Activated naive CD4-positive, alpha-beta T cell treated with Interleukin-2 at 50 U/mL for 16 hours (primary cell): ENCODE measurements at places on chromosomes 7 and 10.

GRCh38 chr7:104986628-104987259, 27.3 kb upstream of the KMT2E start:
- DNase-seq: no peak

- no peak for DNase-seq
Observed at GRCh38 chr10:129331839-129332220, 135.2 kb upstream of the MGMT start.

GRCh38 chr7:116211913-116212596, 1.7 kb downstream of the TES start:
- no peak for DNase-seq

- DNase-seq: no peak
Observed at GRCh38 chr10:17010363-17011145, 119.1 kb downstream of the CUBN start.

GRCh38 chr10:81594991-81595390, 280.0 kb upstream of the NRG3 start:
- DNase-seq: no peak

- no peak for DNase-seq
Observed at GRCh38 chr7:75567948-75568595, 76.0 kb downstream of the SPDYE5 start.

GRCh38 chr7:50273870-50274269, 30.6 kb upstream of the IKZF1 start:
- DNase-seq: no peak

DNA sequence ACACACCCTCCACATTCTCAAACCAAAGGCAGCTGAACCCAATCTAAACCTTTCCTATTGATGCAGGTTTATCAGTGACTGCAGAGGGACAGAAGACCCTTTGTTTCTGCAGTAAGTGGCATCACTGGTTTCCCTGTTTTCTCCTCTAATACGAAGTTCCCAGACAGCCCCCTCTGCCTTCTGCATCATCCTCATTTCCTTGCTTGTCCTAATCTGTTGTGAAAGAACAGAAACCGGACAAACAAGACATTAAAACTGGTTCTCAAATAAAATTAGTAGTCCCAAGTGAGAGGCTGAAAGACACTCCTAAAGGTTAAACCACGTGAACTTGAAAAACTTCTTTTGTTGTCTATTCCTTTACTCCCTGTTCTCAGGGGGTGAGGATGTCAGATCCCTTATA, 10.1 kb upstream of the ADRB1 start:
- no peak for DNase-seq

DNA sequence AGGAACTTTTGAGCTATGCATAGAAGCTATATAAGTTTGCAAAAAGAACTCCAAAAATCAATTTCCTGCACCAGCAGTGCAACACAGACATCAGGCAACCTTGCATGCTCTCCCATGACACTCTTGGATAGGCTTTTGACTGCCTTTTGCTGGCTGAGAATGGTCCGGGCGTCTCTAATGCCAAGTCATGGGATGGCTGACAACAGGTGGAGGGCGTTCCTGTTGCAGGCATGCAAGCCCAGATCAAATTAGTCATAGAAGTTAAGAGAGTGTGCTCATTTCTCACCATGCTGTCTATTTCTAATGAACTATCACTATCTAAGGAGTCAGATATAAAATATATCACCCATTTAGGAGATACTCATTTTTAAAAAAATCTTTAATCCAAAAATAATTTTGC, 8.4 kb downstream of the PLCE1 start:
- no peak for DNase-seq

- no peak for DNase-seq
Observed at GRCh38 chr10:112379635-112380296, 5.8 kb downstream of the ACSL5 start.

- DNase-seq: no peak
Observed at GRCh38 chr7:104059103-104059502, 69.6 kb upstream of the RELN start.

GRCh38 chr10:45443101-45444009, 69.3 kb downstream of the ALOX5 start:
- no peak for DNase-seq

- no peak for DNase-seq
Observed at GRCh38 chr10:118776033-118776432, 21.3 kb upstream of the CACUL1 start.

GRCh38 chr10:116184512-116184794, 88.6 kb downstream of the GFRA1 start:
- DNase-seq: no peak

DNA sequence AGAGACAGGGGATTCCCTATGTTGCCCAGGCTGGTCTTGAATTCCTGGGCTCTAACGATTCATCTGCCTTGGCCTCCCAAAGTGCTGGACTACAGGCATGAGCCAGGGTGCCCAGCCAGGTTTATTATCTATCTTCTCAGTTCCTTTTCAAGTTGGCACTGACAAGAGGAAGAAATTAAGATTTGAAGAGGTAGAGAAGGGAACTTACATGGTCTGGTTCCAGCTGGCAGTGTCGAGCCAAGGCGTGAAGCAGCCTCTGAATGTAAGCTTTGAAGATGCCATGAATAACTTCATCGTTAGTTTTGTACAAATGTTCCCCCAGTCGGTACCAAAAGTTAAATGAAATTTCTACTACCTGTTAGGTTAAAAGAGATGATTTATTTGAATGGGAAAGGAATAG, 57.7 kb downstream of the TNPO3 start:
- no peak for DNase-seq

- no peak for DNase-seq
Observed at GRCh38 chr10:35650894-35651293, 8.8 kb upstream of the FZD8 start.

GRCh38 chr10:58746474-58747185, 234.0 kb downstream of the BICC1 start:
- DNase-seq: no peak

DNA sequence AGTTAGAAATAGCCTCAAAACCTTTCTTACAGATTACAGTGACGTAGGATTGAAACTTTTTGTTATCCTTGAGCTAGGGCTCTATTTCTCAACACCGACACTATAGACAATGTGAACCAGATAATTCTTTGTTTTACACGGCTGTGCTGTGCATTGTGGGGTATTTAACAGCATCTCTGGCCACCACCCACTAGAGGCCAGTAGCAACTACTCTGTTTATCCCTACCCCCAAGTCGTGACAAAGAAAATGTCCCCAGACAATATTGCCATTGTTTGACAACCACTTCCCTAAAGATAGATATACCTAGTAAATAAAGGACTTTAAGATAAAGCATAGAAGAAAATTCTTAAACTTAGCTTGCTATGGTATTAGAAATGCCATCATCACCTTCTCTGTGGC, 359.6 kb downstream of the ARL4A start:
- no peak for DNase-seq

DNA sequence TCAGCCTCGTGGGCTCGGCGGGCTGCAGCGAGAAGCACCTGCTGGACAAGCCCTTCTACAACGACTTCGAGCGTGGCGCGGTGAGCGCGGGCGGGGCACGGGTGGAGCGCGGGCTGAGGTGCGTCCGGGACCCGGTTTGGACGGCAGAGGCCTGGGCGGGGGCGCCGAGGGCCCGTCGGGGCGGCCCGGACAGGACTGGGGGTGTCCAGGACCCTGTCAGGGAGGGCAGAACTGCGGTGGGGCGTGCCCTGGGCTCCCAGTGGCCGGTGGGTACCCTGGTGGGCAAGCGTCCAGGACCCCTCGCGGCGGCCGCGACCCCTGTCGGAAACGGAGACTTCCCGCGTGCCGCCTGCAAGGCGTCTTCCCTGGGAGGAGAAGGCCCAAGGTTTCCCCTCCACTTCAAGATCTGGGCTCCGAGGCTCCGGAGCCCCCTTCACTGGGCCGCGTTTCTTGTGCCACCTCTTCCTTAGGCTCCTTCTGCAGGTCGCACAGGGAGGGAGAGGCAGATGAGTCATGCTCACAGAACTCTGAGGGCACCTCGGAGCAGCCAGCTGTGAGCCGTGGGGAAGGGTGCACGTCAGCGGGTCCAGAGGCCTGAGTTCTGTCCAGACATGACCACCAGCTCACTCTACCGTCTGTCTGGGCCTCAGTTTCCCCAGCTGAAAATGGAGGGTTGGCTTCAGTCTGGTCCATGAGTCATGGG, 485 bp downstream of the ALOX5 start:
- DNase-seq: peak; percentile 23

DNA sequence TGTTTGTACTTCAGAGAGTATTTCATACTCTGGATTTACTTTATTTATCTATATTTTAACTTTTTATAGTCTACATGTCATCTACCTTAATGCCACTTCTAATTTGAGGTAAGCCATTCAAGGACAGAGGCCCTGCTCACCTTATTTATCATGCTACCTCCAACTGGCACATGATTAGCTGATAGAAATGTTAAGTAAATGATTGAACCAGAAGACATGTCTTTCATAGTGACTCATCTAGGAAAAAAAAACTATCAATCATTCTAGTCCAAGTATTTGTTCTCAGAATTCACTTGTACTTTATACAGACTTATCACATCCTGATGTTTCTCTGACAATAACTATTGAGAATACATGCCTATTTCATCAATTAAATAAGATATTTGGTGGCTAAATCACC, 856.3 kb downstream of the XPNPEP1 start:
- DNase-seq: no peak

DNA sequence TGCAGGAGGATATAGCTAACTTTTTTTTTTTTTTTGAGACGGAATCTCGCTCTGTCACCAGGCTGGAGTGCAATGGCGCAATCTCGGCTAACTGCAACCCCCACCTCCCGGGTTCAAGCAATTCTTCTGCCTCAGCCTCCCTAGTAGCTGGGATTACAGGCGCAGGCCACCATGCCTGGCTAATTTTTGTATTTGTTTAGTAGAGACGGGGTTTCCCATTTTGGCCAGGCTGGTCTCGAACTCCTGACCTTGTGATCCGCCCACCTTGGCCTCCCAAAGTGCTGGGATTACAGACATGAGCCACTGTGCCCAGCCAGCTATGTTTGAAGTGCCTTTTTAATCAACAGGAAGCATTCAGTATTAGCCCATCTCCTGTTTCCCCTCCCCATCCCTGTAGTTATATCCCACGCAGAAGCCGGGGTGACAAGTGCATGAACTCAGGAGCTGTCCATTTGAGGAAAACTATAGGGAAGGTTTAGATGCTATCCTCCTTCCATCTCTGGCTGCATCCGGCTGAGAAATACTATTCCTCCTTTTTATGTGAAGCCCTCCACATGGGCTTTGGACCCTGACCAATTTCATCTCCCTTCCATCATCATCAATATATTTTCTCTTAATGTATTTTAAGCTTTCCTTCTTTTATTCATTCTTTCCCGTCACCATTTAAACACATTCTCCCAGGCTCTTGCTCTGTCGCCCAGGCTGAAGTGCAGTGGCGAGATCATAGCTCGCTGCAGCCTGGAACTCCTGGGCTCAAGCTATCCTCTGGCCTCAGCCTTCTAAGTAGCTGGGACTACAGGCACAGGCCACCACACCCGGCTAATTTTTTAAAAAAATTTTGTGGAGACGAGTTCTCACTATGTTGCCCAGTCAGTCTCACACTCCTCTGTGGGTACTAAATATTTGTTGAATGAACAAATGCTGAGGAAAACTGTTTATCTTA, 1.3 kb upstream of the POT1 start:
- no peak for DNase-seq

GRCh38 chr7:149398195-149398820, 62.6 kb downstream of the ZNF777 start:
- DNase-seq: no peak

DNA sequence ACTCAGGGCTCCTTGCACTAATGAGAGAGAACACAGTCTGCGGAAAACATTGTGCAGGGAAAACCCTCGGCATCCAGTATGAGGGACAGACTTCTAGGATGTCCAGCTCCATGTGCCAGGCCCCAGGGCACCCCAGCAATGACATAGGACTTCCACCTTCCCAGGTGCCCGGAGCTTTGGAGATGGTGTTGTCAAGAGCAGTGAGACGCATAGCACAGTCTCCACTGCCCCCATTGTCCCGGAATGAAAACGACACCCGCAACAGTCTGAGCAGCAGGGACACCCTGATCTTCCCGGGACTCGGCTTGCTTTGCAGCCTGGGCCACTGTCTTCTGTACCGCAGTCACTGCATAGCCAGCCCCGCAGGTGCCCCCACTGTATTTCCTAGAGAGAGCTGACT, 339.2 kb upstream of the ADARB2 start:
- no peak for DNase-seq

- DNase-seq: no peak
Observed at GRCh38 chr10:92545556-92545955, 28.3 kb downstream of the IDE start.

DNA sequence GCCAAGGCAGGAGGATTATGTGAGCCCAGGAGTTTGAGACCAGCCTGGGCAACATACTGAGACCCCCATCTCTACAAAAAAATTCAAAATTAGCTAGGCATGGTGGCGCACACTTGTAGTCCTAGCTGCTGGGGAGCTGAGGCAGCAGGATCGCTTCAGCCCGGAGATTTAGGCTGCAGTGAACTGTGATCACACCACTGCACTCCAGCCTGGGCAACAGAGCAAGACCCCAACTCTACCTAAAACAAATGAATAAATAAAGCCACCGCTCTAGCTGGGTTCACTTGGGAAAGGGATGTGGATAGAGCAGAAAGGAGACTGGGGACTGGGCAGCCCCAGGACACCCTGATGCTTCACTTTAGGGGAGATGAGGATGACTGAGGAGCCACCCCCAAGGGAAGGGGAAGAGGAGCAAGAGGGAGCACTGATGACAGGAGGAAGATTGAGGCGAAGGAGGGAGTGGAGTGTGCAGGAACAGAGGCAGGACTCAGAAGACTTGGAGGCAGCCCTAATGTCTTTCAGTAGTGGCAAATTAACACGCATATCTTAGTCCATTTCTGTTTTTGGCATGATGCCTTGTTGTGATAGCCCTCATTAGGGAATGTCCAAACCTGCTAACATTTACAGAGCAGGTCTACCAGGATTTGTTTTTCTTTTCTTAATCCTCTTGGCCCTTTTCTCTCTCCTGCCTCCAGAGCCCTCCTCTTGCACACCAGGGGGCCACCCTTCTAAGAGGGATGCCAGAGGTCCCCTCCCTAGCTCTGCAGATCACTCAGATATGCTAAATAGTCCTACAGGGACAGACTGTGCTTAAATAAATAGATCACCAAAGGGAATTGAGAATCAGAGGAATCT, 88.3 kb downstream of the C10orf105 start:
- DNase-seq: no peak

DNA sequence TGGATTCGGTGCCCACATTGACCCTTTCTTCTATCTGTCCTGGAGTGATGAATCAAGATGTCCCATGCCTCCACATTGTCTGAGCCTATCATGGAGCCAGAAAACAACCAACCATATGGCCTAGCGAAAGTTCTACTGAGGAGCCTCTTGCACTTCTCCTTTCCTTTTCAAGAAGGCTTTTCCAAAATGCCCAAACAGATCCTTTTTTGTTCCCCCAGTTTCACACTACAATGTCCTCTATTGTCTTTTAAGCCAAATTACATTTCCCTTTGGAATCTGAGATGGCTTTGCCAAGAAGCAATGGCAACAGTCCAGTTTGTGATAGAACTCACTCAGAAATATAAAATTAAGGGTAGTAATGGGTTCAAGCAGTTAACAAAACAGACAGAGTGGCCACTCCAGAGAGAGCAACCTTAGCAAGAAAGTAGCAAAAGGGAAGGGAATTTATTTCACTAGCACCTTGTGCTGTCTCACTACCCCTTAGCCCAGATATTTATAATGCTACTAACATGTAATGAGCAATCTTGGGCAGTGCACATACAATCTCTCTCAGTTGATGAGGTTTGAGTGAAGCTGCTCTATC, 194.6 kb upstream of the PDE1C start:
- DNase-seq: no peak

- DNase-seq: no peak
Observed at GRCh38 chr7:79823246-79823951, 311.2 kb upstream of the GNAI1 start.

GRCh38 chr10:115654961-115655360, 561.8 kb downstream of the ATRNL1 start:
- DNase-seq: no peak
